ENCODE measurements at places on chromosomes 6 and 20. TPM values are rescaled to one million over a fixed set of nuclear protein-coding genes. Genes with fewer than 3 reads are reported as not detected.

ZBTB12 gene
- 3.9 TPM for total RNA-seq

CLPSL1 gene
- not detected for total RNA-seq

HTR1B gene
- total RNA-seq, result 0.32 TPM

GFRA4 gene
- not detected for total RNA-seq

DACT2 gene
- total RNA-seq, result 0.06 TPM
